ENCODE measurements at places on chromosomes 16 and 17. TPM values are rescaled to one million over a fixed set of nuclear protein-coding genes. Genes with fewer than 3 reads are reported as not detected.

TMC8 gene
- 6.1 TPM for total RNA-seq

MTSS2 gene
- total RNA-seq, result 35.7 TPM

ULK2 gene
- total RNA-seq, result 54.8 TPM

GP1BA gene
- not detected for total RNA-seq

CTRB2 gene
- 19.8 TPM for total RNA-seq

GFER gene
- total RNA-seq, result 16.2 TPM

DHX38 gene
- 111 TPM for total RNA-seq

SNX11 gene
- total RNA-seq, result 17.2 TPM

GRCh38 chr17:58323366-58324055 lies 5.1 kb downstream of the TSPOAP1 start:
- H3K27me3 ChIP-seq, result peaks cover 19% of the 10 kb centered on the region
- no peak overlapping the region for H3K27ac ChIP-seq
- H3K36me3 ChIP-seq, result no peaks in the 10 kb centered on the region
- no peak for DNase-seq

DNA sequence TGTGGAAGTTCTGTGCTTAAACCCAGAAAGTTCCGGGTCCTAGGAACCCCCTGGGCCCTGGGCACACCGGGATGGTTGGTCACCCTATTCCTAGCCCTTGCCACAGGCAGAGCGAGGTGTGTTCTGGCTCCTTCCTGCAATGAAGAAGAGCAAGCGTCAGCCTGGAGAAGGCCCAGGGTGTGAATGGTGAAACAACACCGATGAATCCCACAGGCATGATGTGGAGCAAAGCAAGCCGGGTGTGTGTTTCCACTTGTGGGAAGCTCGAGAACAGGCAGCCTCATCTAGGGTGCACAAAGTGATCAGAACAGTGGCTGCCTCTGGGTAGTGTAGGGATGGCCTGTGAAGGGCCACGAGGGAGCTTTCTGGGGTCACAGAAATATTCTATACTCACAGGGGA lies 13.8 kb downstream of the KCNG4 start:
- peaks cover 16% of the 10 kb centered on the region for H3K4me1 ChIP-seq
- H3K36me3 ChIP-seq, result no peaks in the 10 kb centered on the region
- no peak overlapping the region for H3K4me3 ChIP-seq
- H3K27ac ChIP-seq, result no peak overlapping the region
- DNase-seq, result no peak
- H3K27me3 ChIP-seq, result no peaks in the 10 kb centered on the region

GRCh38 chr16:2016407-2016922 lies 3.1 kb upstream of the NPW start:
- H3K4me1 ChIP-seq, result no peaks in the 10 kb centered on the region
- no peak overlapping the region for H3K27ac ChIP-seq
- no peaks in the 10 kb centered on the region for H3K36me3 ChIP-seq
- H3K27me3 ChIP-seq, result no peaks in the 10 kb centered on the region
- no peak overlapping the region for H3K4me3 ChIP-seq

GRCh38 chr16:2702871-2703745 lies 16.9 kb downstream of the PRSS27 start:
- no peak overlapping the region for H3K27ac ChIP-seq
- no peak overlapping the region for H3K4me3 ChIP-seq
- H3K4me1 ChIP-seq, result no peaks in the 10 kb centered on the region
- peaks cover 22% of the 10 kb centered on the region for H3K36me3 ChIP-seq

GRCh38 chr17:73820686-73821448 lies 176.6 kb upstream of the SDK2 start:
- H3K4me1 ChIP-seq, result no peaks in the 10 kb centered on the region
- no peak for DNase-seq
- no peaks in the 10 kb centered on the region for H3K36me3 ChIP-seq
- H3K27ac ChIP-seq, result no peak overlapping the region

DNA sequence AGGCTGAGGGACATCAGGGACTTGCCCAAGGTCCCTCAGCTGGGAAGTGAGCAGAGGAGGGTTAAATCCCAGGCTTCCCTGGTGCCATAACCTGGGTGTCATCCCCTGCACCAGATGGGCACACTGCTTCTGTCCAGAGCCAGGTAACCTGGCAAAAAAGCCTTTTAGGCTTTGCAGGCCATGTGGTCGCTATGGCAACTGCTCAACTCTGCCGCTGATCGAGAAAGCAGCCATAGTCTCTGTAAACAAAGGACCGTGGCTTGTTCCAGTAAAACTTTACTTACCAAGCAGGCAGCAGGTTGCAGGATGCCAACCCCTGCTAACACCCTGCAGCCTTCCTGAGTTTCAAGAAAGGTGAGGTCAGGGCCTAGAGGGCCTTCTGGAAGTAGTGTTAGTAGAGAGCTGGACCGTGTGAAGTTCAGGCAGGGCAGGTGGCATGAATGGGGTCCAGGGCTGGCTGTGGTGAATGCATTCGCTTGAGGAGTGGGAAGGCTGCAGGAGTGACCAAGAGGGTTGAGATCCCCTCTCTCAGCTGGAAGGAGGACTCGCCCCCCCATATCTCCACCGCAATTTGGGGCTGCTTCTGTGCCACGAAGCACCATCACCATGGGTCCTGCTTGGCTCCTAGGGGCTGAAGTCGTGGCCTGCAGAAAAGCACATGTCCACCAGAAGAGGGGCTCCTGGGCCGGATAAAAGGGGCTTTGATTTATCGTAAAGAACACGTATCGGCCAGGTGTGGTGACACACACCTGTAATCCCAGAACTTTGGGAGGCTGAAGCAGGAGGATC lies 91.3 kb downstream of the SOCS1 start:
- no peaks in the 10 kb centered on the region for H3K27me3 ChIP-seq
- H3K27ac ChIP-seq, result no peak overlapping the region
- H3K4me1 ChIP-seq, result peaks cover 27% of the 10 kb centered on the region
- no peak for DNase-seq
- H3K36me3 ChIP-seq, result peaks cover 37% of the 10 kb centered on the region
- no peak overlapping the region for H3K4me3 ChIP-seq

DNA sequence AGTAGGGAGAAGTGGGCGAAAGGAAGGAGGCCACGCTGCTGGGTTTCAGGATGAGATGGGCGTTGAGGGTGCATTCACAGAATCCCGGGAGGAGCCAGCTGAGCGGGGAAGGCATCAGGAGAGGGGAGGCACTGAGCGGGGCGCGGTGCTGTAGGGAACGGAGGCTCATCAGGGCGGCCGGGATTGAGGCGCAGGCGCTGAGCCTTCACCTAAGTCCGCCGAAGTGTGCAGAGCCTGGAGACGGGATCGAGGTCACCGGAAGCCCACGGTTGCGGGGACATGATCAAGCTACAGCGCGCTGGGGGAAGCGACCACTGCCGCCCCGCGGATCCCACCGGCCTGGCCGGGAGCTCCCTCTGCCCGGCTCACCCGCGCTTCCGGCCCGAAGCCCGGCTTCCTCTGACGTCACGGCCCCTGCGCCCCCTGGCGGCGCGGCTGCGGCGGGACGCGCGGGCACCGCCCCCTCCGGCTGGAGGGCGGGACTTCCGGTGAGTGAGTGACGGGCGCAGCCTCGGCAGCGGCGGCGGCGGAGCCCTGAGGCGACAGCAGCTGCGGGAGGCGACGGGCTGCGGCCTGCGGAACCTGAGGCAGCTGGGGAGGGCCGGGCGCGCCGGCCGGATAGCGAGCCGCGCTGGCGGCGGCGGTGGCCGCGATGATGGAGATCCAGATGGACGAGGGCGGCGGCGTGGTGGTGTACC lies at the start of gene MAPK8IP3:
Gene MAPK8IP3, plus strand, starts transcription at position 508 of the 698 bp plus-strand sequence. Its CDS starts 145 bp downstream, at position 653.
- peak within 1 kb of the TSS; percentile 92 for H3K27ac ChIP-seq
- H3K4me3 ChIP-seq, result peak within 1 kb of the TSS; percentile 92
- H3K4me1 ChIP-seq, result peaks cover 23% of the 10 kb centered on the region
- peaks cover 18% of the 10 kb centered on the region for H3K36me3 ChIP-seq

GRCh38 chr17:28204751-28205150 lies 114.2 kb upstream of the TMEM97 start:
- H3K4me3 ChIP-seq, result no peak overlapping the region
- no peak overlapping the region for H3K27ac ChIP-seq
- H3K36me3 ChIP-seq, result no peaks in the 10 kb centered on the region

GRCh38 chr17:57439651-57440050 lies 183.3 kb downstream of the MSI2 start:
- no peak for DNase-seq
- H3K36me3 ChIP-seq, result no peaks in the 10 kb centered on the region
- H3K27me3 ChIP-seq, result no peaks in the 10 kb centered on the region

DNA sequence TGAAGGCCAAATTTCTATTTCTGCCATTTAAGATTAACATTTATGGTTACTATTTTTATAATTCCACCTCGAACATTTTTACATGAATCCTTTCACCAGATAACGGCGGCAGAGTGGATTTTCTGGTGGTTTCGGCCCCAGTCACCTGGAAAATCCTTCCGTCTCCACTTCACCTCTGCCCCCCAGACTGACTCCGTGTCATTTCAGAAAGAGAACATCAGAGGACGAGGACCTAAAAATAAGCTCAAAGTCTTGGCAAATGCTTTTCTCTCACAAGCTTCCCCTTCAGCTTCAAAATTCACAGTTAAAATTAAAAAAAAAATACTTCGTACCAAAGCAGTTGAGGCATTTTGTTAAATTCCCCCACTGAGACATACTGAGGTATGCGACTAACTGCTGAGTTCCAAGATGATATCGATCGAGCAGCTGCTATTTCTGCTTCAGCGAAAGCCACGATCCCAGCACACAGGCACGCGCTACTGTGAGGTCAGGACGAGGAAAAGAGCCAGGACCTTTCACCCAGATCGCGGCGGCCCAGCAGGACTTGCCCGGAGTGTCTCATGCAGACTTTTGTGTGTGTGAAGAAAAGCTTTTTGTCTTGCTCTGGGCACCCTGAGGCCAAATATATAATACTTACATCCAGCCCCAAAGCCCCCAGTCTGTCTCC lies 36.8 kb downstream of the ASPA start:
- H3K36me3 ChIP-seq, result no peaks in the 10 kb centered on the region
- peak; percentile 78 for DNase-seq
- no peaks in the 10 kb centered on the region for H3K27me3 ChIP-seq

GRCh38 chr17:10624969-10625368 lies 32.1 kb downstream of the MYH3 start:
- H3K4me1 ChIP-seq, result no peaks in the 10 kb centered on the region
- DNase-seq, result no peak
- no peaks in the 10 kb centered on the region for H3K36me3 ChIP-seq
- H3K27ac ChIP-seq, result no peak overlapping the region
- no peak overlapping the region for H3K4me3 ChIP-seq

DNA sequence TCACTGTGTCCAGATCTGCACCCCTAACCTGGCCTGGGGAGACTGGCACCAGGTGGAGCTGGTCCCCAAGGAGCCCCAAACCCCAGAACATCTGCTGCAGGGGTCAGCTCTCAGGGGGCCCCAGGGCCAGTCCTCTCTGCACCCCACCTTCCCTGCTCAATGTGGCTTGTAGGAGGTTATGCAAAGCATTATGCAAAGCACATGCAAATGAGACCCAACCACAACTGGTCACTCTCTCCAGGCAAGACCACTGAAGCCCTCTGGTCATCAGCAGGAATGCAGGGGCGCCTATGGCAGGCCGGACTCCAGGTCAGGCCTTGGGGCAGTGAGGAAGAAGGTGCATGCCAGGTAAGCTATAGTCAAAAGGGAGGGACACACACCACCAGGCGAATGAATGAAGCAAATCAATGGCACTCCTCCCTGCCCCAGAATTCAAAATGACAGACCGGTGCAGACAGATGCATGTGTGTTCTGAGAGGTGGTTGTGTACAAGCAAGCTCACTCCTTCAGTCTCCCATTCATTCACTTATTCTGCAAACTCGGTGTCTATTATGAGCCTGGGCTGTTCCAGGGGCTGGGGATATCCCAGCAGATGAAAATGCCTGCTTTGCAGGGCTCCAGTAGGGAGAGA lies 48.0 kb downstream of the TMEM235 start:
- H3K36me3 ChIP-seq, result no peaks in the 10 kb centered on the region
- no peak overlapping the region for H3K4me3 ChIP-seq
- no peaks in the 10 kb centered on the region for H3K4me1 ChIP-seq
- no peaks in the 10 kb centered on the region for H3K27me3 ChIP-seq
- no peak for DNase-seq

GRCh38 chr17:50289278-50289677 lies 15.0 kb downstream of the TMEM92 start:
- H3K4me1 ChIP-seq, result peaks cover 7% of the 10 kb centered on the region
- H3K36me3 ChIP-seq, result no peaks in the 10 kb centered on the region
- DNase-seq, result no peak
- H3K27ac ChIP-seq, result peak overlapping the region; percentile 60
- H3K4me3 ChIP-seq, result no peak overlapping the region

GRCh38 chr17:39231091-39231561 lies 5.4 kb upstream of the STAC2 start:
- H3K4me1 ChIP-seq, result peaks cover 6% of the 10 kb centered on the region
- H3K27ac ChIP-seq, result peak overlapping the region; percentile 63
- H3K27me3 ChIP-seq, result peaks cover 86% of the 10 kb centered on the region
- DNase-seq, result no peak

- no peaks in the 10 kb centered on the region for H3K4me1 ChIP-seq
- H3K4me3 ChIP-seq, result no peak overlapping the region
- H3K36me3 ChIP-seq, result no peaks in the 10 kb centered on the region
- DNase-seq, result no peak
- H3K27me3 ChIP-seq, result no peaks in the 10 kb centered on the region
Measured at GRCh38 chr17:72772331-72772821, 320.1 kb downstream of the SLC39A11 start.

- peaks cover 57% of the 10 kb centered on the region for H3K36me3 ChIP-seq
- H3K27me3 ChIP-seq, result no peaks in the 10 kb centered on the region
- no peak overlapping the region for H3K4me3 ChIP-seq
Measured at GRCh38 chr17:46935658-46936266, 12.8 kb downstream of the GOSR2 start.

DNA sequence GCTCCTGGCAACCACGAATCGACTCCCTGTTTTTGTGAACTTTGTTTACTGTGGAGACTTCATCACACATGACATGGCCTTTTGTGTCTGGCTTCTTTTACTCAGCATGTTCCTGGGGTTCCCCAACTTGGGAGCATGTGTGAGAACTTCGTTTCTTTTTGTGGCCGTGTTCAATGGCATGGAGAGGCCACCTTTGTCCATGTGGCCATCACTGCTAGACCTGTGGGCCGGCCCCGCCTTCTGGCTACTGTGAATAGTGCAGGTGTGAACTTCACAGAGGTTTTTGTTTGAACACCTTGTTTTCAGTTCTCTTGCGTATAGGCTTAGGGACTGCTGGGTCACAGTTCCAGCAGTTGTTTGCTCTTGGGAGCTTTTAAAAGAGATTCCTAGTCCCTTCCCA lies 5.7 kb upstream of the SLC38A8 start:
- H3K36me3 ChIP-seq, result no peaks in the 10 kb centered on the region
- H3K27ac ChIP-seq, result no peak overlapping the region
- no peak for DNase-seq
- H3K4me1 ChIP-seq, result no peaks in the 10 kb centered on the region
- no peak overlapping the region for H3K4me3 ChIP-seq

- no peak for DNase-seq
- H3K36me3 ChIP-seq, result no peaks in the 10 kb centered on the region
- no peaks in the 10 kb centered on the region for H3K27me3 ChIP-seq
- H3K27ac ChIP-seq, result no peak overlapping the region
- no peaks in the 10 kb centered on the region for H3K4me1 ChIP-seq
- H3K4me3 ChIP-seq, result no peak overlapping the region
Measured at GRCh38 chr16:22413819-22414218, 39.4 kb upstream of the CDR2 start.

DNA sequence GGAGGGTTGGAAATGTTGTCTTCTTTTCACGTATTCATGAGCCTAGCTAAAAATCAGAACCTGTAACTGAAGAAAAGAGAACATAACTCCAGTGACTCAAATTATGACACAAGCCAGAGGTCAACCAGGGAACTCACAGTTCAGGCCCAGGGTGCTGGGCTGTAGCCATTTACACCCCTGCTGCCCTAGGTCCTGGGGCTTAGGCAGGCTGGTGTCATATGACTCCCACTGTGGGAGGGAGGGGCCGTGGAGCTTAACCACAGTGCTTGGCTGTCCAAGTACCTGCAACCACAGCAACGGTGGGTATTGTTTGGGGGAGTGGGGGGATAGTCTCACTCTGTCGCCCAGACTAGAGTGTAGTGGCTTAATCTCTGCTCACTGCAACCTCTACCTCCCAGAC lies 71.1 kb upstream of the AMZ2 start:
- no peaks in the 10 kb centered on the region for H3K36me3 ChIP-seq
- no peaks in the 10 kb centered on the region for H3K4me1 ChIP-seq
- H3K27me3 ChIP-seq, result no peaks in the 10 kb centered on the region
- H3K4me3 ChIP-seq, result no peak overlapping the region

Measured in tibial nerve (tissue), 4 donors.